ENCODE measurements at places on chromosomes 3 and 15.
A peak's percentile ranks its signal among the peaks of the same experiment; 100 is the strongest.

DNA sequence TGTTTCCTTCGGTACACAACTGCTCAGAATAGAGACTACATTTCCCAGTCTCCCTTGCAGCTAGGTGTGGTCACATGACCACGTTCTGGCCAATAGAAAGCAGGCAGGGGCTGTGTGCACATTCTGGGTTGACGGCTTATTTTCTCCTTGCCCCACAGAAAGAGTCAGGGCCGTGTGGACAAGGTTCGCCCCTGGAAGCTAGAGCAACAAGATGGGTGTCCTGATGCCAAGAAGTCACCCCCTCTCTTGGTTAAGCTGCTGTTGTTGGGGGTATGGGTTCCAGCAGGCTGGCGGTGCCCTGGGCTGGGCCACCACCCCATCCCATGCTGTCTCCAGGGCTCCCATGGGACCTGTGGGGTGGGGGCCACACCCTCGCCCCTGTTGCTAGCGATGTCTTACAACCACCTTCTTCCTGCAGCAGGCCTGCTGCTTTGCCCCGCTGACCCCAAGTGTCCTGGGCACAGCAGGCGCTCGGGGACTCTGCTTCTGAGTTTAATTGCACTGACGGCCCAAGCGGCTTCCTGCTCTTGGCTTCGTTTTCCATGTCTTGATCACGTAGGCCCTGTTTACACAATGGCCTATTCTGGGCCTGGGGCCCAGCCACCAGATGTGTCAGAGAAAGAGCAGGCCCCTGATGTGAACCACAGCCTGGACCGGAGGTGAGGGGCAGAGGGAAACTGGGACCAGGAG lies 24.9 kb downstream of the ABTB1 start:
- peak; percentile 30 for DNase-seq

GRCh38 chr3:45317710-45318109 lies 70.7 kb upstream of the LARS2 start:
- DNase-seq: no peak

DNA sequence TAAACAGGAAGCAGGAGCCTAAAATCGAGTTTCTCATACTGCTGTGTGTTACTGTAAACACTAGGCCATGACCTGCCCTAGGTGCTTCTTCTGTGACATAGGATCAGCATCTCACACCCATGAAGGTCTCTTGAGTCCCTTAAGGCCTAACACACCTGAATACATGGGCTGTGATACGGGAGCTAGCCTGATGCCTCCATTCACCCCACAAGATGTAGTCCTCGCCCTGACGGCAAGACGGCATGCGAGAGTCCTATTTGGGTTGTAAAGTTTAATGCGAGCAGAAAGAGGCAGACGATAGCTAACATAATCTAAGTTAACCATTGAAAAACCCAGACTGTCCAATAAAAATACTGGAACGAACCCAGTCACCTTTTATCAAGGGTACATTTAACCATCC lies 241.1 kb upstream of the ICE2 start:
- peak; percentile 27 for DNase-seq

DNA sequence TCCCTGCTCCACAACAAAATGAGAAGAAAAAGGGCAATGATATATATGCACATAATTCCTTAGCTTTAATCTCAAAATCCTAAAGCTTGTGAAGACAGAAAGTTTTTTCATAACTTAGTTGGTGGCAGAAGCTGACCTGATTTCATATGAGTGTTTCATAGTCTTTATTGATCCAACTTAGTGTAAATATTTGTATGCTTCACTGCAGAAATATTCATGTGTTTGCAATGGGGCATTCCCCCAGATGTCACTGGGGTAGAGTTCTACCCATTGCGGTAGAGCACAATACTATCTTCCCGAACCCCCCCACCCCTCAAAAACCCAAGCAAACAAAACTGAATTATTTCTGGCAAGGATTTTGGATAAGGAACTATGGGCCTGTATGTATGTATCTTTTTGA lies 221.2 kb downstream of the THRB start:
- DNase-seq: no peak

DNA sequence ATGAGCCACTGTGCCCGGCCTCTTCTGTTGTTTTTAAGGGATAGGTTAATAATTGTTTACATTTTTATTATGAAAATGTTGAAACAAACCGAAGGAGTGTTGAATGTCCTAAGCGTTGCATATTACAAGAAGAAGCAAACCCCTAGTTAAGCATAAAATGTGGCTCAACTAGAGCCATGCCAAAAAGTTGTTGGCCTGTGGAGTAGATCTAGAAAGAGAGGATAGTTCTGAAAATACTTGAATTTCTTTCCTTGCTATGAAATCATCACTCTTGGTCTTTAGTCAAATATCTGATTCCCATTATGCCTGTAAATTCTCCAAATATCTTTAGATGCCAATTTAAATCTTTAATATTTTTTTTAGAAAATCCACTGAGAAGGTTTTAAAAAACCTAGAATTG lies 12.8 kb downstream of the RBP2 start:
- DNase-seq: no peak

DNA sequence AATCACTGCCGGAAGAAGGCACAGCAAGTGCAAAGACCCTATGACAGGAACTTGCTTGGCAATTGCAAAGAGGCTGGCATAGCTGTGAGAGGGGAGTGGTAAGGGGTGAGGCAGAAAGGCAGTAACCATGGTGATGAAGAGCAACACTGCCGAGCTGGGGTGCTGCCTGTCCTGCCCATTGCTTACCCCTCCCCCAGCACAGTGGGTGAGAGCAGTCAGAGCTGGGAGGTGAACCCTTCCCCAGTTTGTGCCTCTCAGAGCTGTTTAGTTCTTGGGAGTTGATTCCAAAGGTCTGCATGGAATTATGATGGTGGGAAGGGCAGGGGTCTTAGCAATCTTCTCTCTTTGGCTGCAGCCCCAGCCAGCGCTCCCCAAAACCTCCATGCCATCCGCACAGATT lies 8.8 kb downstream of the TYRO3 start:
- DNase-seq: no peak

DNA sequence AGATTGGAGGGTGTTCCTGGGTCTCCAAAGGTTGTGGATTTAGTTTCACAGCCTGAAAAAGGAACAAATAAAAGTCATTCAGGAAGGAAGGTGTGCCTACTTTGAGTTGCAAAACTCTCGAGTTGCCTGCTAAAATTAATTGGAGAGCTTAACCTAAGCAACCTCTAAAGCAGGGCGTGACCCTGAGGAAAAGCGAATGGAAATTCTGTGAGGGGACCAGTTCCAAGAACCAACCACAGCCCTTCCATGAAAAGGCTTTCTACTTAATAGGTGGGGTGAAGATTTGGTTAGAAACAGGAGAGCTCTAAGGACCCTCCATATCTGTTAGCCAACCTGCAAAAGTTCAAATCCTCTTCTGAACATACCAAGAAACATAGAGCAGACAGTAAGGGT lies 1.5 kb downstream of the CD80 start:
- DNase-seq: no peak

DNA sequence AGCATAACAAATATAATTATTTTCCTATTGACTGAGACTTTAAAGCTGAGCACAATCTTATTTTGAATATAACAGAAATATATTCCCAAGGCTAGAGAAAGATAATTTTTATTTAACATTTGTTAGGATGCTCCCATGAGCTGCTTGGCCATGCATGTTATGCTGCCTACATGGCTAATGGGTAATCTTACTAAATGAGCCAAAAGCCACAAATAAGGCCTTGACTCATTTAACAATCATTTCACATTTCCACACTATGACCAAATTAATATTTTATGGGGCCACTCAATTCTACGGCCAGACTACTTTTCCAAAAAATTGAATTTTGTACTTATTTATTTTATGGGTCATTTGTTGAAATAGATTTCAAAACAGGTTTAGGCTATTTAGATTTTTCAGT lies 141.7 kb downstream of the MEIS2 start:
- no peak for DNase-seq

GRCh38 chr3:112230033-112230432 lies 64.0 kb downstream of the SLC9C1 start:
- no peak for DNase-seq

- DNase-seq: no peak
Observed at GRCh38 chr3:64316971-64317370, 91.7 kb upstream of the PRICKLE2 start.

- no peak for DNase-seq
Observed at GRCh38 chr3:40128166-40128565, 181.3 kb upstream of the EIF1B start.

GRCh38 chr3:40645883-40646282 lies 121.1 kb downstream of the ZNF621 start:
- no peak for DNase-seq

GRCh38 chr3:14490831-14491230 lies 49.3 kb downstream of the GRIP2 start:
- DNase-seq: no peak

- DNase-seq: no peak
Observed at GRCh38 chr3:28651159-28651558, 302.5 kb upstream of the AZI2 start.

GRCh38 chr3:73924048-73924447 lies 299.3 kb upstream of the PDZRN3 start:
- DNase-seq: no peak

- no peak for DNase-seq
Observed at GRCh38 chr3:65473736-65474135, 565.0 kb downstream of the MAGI1 start.

GRCh38 chr3:169980055-169980454 lies 13.4 kb downstream of the SEC62 start:
- no peak for DNase-seq

GRCh38 chr3:31804251-31805051 lies 176.6 kb downstream of the OSBPL10 start:
- no peak for DNase-seq

DNA sequence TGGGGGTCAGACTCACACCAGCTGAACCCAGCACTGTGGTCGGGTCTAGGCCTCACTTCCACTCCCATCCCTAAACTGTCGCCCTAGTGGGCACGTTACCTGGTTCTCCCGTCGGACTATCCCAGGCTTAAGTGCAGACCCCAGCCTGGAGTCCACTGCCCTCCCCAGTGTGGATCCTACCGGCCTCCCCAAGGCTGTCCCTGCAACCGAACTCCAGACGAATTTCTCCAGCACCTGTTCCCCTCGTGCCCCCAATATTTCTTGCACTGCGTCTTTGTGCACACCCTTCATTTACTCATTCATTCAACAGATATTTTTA lies 26.5 kb downstream of the SLC41A3 start:
- DNase-seq: no peak

DNA sequence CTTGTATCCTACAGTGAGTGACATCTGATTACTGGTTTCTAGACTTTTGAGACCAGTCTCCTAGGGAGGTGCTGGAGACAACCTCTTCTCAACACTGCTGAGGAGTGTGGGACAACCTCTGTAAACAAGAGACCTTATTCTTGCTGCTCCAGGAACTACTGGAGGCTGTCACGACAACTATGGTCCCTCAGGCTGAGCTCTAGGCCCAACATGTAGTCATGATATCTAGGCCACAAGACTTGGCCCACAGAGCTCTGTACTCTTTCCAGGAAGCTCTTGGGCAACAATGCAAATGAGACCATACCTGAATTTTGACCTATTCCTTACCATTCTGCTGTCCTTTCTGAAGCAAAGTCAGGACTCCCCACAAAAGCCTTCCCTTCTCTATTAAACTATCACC lies 24.3 kb upstream of the HEG1 start:
- DNase-seq: no peak

DNA sequence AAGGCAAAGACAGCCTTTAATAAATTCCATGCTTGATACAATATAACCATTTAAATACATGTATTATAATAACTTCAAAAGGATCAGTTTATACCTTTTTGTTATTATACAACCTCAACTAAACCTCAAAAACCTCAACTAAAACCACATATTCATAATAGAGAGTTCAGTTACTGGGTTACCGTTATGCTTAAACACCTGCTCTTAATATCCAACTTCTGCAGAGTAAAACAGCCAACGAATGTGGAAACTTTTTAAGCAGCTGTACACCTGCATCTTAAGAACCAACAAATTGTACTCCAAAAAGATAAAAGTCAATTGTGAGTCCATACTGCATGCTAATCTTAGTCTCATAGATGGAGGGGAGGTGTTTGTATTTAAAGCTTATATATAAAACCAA lies 53.5 kb downstream of the TFDP2 start:
- no peak for DNase-seq

GRCh38 chr15:38398134-38398533 lies 55.8 kb upstream of the FAM98B start:
- no peak for DNase-seq

DNA sequence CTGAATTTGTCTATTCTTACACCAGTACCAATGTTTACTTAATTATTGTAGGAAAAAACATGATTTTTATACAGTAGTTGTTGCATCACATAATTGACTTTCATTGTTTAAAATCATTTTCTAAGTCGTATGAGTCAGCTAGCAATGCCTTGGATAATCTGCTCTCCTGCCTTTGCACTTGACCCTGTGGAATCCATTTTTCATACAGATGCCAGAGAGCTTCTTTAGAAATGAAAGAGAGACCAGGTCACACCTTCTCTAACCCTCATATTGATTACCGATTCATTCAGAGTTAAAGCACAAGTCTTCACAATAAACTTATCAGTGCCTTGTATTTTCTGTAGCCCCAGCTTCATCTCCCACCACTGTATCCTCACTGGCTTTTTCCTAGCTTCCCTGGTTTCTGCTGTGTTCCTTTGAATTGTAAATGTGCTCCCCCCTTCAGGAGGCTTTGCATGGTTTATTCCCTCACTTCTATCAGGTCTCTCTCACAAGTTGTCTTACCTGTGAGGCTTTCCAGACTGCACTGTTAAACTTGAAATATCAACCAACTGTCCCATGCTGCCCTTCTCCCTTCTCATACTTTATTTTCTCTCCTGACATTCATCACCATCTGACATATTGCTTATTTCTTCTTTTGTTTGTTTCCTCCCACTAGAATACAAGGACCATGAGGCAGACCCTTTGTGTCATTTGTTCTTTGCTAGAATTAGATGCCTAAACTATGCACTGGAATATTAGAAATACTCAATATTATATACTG lies 662.0 kb upstream of the GBE1 start:
- no peak for DNase-seq

GRCh38 chr3:82473864-82474541 lies 712.6 kb upstream of the GBE1 start:
- DNase-seq: no peak

DNA sequence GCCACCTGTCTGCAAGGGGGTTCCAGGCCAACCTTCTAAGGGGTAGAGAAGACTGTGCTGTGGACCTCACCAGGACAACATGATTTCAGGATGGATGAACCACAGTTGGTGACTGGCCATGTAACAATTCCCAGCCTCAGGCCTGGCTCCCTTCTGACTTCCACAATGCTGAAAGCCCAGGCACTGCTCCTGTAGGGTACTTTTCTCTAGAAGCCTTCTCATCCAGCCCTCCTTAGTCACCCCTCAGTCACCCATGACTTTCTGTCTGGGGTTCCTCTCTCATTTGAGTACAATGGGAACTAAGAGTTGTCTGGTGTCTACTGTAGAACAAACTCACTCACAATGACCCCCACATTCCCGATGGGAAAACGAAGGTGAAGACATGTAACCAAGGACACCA lies 8.6 kb downstream of the ALS2CL start:
- no peak for DNase-seq

GRCh38 chr3:183378951-183379350 lies 49.5 kb downstream of the MCF2L2 start:
- DNase-seq: no peak

DNA sequence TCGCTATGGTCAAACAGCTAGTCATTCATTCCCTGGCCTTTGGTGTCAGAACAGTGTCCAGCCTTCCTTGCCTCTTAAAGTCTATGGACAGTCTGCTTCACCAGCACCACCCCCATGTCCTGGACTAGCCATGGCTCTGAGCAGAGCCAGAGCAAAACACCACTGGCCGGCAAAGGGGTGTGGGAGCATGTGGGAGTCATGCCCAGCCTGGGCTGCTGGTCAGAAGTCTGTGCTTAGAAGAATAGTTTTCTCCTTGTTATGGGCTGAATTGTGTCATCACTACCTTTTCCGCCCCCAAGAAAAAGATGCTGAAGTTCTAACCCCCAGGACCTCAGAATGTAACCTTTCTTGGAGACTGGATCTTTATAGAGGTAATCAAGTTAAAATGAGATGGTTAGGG lies 132.9 kb upstream of the LPP start:
- no peak for DNase-seq

Measured in activated CD4-positive, alpha-beta T cell treated with anti-CD3 and anti-CD28 coated beads, Interleukin-2, amount 50 U/mL, for 1 hour (primary cell).